ENCODE measurements at places on chromosomes 5 and 9.

GRCh38 chr5:174755106-174755505 is 30.7 kb downstream of the MSX2 start:
- DNase-seq: no peak

DNA sequence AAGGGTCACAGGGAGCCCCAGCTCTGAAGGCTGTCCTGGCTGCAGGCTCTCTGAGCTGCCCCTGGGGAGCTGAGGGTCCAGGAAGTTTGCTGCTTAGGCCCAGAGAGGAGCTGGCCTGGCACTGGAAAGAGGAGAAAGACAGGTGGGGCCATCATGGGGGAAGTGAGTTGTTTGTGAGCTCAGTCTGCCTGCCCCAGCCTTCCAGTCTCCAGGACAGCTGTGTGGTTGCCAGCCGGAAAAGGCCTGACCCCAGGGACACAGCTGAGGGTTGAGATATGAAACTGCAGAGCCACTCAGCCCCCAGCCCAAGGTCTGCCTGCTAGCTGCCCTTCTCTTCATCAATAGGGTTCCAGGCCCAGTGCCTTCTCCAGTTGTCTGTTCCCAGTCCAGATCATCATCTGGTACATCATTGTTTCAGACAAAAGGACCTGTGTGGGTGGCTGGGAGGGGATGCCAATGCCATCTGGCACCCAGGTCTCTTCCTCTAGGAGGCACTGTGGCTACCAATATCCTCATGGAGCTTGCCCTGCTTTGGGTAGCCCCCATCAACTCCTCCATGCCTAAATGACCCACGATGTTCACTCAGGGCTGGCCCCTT is 4.3 kb upstream of the DDX41 start:
- no peak for DNase-seq

- DNase-seq: peak; percentile 54
Measured at GRCh38 chr9:109745335-109746283, 34.4 kb upstream of the PALM2AKAP2 start.

DNA sequence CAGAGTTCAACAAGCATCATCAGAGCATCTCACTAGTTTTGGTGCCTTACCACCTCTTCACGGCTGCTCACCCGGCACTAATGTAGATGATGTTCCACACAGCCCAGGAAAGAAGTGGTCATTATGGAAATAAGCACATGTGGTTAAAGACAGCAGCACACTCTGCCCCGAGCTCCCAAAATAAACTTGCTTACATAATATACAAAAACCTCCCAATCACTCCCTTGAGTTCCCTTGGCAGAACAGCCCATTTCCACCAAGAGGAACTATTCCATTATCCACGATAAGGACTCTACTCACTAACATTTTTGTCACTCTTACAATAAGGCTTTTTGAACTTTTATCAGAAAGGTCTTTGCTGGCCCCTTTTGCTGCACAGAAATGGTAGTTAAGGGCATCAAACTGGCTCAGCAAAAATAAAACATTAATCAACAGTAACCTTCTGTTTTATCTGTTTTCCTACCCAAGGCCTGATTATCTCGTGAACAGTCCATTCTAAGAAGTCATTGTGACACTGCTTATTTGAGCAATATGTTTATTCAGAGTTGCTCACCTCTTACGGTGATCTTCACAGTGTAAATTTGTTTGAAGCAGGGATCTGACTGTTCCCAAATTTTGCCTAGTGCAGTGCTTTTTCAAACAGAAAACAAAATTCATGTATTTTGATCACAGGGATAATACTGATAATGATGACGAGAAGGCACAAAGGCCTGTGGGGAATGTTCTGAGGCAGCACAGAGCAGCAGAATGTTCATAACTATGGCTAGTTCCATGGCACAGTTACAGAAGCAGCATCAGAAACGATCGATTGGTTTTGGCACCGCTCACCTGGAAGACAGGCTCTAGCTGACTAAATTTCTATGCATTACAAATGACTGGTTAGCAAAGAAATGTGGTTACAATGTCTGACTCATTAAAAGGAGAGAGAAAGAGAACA is 399.8 kb upstream of the PIK3R1 start:
- peak; percentile 12 for DNase-seq

DNA sequence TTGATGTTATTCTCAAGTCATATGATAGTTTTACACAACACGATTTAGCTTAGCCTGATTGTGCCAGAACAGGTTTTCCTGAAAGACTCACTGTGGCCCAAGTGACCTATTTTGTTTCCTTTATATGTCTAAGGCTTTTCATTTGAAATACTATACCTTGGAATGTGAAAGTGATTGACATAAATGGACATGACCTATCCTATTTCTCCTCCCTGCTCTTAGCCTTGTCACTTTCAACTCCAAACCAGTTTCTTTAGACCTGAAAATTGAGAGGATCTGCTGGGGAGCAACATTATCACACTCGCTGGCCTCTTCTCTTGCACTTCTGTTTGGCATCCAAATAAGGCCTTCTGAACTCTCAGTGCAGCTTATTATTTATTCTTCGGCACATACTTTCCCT is 496.8 kb downstream of the MAT2B start:
- DNase-seq: no peak

DNA sequence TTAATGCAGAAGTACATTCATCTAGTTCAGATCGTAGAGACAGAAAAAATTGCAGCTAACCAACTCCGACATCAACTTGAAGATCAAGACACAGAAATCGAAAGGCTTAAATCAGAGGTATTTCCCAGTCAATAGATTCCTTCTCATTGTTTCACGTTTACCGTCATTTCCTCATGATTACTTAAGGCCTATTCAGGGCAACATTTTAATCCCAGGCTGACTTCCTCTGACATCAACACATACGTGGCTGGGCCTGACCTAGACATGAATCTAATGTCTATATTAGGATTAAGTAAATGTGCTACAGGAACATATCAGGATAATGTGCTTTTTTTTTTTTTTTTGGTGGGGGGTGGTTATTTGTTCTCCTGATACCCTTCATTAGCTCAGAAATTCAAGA is 107.9 kb downstream of the RASGRF2 start:
- DNase-seq: no peak

DNA sequence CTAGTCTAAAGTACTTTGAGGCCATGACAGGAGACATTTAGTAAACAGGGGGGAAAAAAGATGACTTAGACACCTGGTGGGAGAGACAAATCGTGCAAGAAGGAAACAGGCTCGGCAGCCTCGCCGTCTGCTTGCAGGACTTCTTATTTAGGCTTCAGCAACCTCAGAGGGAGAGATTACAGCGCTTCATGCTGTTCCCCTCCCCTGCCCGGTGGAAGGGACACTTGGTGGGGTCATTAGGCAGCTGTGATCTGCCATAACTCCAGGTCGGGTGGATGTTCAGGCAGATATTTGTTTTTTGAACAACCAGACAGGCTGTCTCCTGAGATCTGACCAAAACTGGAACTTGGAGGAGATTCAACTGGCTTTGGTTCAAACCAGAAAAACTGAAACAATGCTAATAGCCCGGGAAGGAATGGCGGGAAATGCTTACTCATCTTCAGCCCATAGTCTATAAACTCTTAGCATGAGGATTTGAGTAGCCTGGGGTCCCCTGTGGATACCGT is 38.1 kb upstream of the CD180 start:
- DNase-seq: peak; percentile 45

DNA sequence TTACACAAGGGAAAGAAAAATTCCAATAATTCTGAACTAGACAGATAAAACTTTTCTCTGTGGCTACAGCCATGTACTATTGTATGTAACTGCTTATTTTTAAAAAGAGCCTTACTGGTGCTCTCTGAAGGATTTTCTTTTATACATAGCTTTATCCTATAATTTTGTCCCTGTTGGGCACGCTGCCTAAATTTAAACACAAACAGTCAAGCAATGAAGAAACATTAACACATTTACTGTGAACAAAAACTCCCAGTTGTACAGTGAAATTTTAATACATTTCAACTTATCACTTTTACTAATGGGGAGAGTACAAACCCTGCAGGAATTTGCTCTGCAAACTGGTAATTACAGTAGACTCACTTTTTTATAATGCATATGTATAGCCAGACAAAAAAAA is 273.3 kb downstream of the BNC2 start:
- no peak for DNase-seq

DNA sequence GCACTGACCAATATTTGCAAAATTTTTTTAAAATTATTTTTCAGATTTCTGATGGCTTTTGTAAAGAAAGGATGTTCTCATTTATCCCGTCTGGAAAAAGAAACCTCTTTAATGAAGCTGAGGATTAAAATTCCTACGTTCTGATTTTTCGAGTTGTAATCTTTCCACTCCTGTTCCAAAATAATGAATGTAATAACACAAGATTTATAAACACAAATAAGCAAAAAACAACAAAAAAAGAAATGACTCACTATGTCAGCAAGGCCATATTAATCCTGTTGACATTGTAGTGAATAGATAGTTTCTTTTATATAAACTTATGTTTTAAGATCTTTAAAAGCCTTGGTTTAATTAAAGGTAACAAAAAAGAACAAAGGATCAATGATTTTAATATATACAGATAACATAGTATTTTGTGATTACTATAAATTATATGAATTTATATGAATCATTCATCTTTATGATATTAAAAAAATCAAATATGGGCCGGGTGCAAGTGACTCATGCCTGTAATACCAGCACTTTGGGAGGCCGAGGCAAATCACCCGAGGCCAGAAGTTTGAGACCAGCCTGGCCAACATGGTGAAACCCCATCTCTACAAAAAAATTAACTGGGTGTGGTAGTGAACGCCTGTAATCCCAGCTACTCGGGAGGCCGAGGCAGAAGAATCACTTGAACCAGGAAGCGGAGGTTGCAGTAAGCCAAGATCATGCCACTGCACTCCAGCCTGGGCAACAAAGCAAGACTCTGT is 336.6 kb upstream of the DAB2 start:
- DNase-seq: no peak

DNA sequence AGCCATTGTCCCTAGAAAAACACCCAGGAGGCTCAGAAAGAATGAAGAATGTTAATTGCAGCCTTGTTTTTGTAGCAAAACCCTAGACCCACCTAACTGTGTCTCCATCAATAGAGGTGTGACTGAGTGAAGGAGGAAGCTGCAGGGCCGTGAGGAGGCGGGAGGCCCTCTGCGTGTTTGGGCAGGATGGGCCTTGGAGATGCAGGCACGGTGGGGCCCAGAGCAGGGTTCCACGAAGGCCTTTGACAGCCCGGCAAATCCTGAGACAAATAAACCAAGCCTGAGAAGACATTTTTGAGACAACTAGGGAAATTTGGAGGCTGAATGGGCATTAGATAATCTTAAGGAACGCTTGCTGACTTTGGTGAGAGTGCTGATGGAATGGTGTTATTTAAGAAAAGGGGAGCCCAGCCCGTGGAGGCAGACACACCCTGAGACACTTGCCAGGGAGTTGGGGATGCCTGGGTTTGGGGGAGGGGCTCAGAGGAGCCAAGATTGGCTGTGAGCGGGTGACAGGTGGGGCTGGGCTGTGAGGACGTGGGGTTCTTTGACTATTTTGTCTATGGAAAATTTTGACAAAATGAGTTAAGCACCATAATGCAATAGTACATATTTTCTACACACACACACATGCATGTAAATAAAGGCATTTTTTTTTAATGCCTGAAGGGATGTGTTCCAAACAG is 48.8 kb downstream of the BARX1 start:
- no peak for DNase-seq

DNA sequence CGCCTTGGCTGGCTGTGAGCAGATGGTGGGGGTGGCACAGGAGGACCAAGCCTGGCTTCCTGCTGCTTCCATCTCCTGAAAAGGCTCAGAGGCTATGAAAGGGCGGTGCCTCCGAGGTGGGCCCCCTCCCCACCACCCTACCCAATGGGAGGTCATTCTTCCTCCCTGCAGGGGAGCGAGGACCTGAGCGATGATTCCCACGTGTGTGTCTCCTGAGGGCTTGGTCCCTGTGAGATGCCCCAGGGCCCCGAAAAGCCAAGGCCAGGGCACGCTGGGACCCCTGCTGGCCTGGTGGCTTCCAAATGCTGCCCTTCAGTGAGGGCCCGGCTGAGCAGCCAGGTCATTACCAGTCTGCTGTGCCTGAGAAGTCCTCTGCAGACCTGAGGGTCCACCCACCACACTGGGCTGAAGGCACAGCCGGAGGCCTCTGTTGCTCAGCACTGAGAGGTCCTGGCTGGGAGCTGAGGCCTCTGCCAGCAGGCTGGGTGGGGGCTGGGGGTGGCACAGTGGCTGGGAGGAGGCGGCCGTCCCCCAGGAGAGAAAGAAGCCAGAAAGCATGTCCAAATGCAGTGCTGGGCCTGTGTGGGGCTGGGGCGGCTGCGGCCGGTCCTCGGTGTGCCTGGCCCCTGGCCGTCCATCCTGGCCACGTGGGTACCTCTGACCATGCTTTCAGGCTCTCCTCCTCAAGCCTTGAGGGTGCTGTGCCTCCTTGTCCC is 14.0 kb upstream of the SLC6A19 start:
- DNase-seq: no peak

DNA sequence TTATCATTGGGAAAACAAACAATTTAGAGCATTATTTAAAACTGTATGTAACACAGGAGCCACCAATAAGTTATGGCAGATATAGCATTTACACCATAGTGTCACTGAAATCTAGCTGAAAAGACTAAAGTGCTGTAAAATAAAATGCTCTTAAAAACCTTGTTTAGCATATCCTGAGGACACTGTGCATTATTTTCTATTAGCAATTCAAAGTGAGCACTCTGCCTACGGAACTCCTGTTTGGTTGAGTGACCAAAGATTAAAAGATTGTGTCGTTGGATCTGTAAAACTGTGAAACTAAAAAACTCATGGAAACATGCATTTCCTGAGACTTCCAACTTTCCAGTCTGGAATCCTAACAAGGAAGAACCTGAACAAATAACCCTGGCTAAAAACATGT is 95.9 kb upstream of the C6 start:
- no peak for DNase-seq

DNA sequence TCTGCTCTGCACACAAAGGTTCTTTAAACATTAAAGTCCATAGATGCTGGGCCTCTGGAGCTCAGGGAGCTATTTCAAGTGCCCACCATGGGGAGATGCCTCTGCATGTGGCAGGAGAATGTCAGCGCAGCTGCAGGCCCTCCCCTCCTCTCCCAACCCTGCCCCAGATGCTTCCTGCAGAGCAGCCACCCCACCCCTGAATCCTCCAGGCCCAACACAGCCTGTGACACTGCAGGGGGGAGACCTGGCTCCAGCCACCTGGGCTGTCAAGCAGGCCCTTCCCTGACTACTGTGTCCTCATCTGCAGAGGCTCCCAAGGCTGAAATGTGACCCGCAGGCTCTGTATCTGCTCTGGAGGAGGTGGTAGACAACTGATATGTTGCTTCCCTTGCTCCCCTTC is 213.9 kb downstream of the GABBR2 start:
- no peak for DNase-seq

DNA sequence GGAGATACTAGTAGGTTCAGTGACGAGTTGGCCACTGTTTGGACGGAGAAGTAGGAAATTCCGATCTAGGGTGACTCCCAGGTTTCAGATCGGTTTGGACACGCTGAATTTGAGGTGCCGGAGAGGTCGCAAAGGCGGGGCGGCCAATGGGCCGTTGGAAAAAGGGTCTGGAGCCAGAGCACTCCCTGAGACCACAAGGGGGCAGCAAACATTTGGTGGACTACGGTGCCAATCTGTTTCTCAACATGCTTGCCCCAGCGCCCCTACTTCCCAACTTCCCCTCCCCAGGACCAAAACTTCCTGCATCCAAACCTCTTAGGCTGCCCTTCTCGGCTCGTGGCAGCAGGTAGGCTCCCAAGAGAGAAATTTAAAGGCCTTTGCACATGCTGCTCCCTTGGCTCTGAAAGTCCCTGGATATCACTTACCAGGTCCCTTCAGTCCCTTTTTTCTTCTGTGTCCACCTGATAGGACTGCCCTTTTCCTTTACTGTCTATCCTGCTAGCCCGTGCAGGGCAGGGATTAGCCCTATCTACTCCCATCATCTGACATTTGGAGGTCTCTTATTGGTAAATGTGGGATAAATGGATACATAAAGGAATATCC is 992 bp upstream of the RPP25L start:
- peak; percentile 88 for DNase-seq
